RWPE2 (cell line): ENCODE measurements at places on chromosomes 16 and 17.

DNA sequence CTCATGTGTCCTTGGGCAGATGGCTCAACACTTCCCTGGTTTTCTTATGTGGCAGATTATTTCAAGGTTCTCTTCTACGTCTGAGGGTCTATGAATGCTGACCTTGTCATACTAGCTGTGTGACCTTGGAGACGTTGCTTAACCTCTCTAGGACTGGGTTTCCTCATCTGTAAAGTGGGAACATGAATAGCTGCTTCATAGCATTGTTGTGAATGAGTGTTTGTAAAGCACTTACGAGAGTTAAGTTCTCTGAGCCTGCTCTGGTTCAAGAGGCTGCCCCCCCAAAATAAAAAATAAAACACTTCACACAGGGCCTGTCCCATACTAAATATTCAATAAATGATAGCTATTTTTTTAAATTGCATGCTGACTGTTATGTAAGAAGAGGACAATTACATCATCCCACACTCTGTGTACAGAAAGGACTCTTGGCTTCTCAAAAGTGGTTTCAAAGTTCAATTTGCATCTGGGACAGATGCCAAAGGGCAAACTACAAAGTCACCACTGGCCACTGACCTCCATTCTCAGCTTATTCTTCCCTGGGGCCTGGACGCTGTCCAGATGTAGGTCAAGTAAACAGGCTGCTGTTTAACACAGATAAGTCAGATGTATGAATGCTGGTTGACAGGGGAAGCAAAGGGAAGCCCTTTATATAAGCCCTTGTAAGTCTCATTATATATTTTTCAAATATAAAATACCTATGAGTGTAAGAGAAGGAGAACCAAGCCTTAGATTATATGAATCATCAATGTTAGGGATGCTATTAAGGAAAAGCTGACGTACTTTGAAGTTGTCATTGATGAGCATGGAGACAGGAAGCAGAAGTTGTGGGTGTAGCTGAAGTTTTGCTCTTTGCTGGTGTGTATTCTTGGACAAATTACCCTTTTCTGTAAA lies 15.4 kb upstream of the NDEL1 start:
- DNase-seq = no peak

- DNase-seq = no peak
Measured at GRCh38 chr17:49029801-49030200, 32.6 kb downstream of the IGF2BP1 start.

- DNase-seq = no peak
Measured at GRCh38 chr17:73283841-73284282, 22.2 kb upstream of the CPSF4L start.

DNA sequence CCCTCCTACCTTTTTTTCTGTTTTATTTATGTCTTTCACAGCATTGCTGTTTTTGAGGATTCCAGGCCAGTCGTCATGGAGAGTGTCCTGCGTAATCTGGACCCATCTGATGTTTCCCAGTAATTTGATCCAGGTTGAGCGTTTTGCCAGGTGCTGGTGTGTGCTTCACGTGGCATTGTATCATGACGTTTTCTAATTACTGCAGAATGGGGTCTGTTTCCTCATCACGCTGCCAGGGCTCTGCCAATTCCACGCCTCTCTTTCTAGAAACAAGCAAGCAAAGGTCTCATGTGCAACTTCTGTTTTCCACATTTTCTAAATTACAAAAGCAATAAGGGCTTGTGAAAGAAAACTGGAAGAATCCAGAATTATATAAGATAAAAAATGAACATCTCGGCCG lies 28.3 kb upstream of the BHLHA9 start:
- DNase-seq = no peak

- DNase-seq = no peak
Measured at GRCh38 chr17:40090237-40091119, 9.9 kb downstream of the NR1D1 start.

DNA sequence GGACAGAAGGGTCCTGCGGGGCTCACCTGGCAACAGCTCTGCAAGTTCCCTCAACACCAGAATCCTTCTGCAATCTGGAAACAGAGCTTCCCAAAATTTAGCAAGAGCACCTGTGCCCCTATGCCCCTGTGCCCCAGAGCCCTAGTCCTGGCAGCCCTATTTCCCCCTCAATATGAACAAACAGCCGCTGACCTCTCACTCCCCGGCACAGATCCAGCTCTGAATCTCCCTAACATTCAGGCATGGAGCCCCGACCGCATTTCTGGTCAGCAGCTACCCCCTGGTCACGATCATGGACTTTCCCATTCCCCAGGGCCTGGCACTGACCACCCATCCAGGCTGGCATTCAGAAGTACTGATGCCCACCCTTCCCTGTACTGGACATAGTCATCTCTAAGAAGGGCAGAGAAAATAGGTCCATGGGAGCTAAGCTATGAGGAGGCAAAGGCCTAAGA lies 110.8 kb upstream of the SMURF2 start:
- no peak for DNase-seq
